ENCODE measurements at places on chromosomes 4 and X.

GRCh38 chr4:128513664-128514484, 226.3 kb upstream of the PGRMC2 start:
- H3K27ac ChIP-seq: no peak overlapping the region
- H3K4me3 ChIP-seq: no peak overlapping the region
- H3K36me3 ChIP-seq: no peaks in the 10 kb centered on the region
- DNase-seq: no peak

- DNase-seq: no peak
- no peaks in the 10 kb centered on the region for H3K27me3 ChIP-seq
- H3K4me3 ChIP-seq: no peak overlapping the region
- no peak overlapping the region for H3K27ac ChIP-seq
- H3K4me1 ChIP-seq: peaks cover 2% of the 10 kb centered on the region
Measured at GRCh38 chr4:168784786-168785461, 225.1 kb downstream of the CBR4 start.

DNA sequence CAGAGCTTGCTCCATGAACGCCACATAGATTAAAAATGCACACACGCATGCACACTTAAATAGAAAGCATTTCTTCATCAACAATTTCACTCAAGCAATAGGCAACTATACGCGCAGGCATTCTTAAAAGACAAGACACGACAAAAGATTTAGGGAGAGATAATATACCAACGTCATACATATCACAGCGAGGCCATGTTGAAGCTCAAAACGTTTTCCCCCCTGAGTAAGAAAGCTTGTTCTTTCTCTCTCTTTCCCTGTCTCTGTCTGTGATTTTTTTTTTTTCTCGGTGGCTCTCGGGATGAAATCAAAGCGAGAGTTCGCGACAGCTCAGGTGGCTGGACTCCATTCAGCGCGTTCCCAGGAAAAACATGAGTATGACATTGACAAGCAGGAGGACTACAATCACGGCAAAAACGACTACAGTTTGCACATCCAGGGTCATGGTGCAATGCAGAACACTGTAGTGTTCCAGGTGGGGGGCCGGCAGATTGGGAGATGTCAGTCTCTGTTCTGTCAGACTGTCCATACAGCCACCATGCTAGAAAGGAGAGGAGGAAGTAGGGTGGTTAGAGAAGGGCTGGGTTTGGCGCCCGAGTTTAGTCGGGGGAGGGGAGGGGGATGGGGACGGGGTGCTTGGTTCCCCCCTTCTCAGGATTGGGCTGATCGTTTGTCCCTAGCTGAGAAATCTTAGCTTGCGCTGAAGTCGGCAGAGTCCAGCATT, 30.7 kb downstream of the ARHGEF9 start:
- H3K4me3 ChIP-seq: peak overlapping the region; percentile 89
- no peak for DNase-seq
- peak overlapping the region; percentile 98 for H3K27ac ChIP-seq

- no peaks in the 10 kb centered on the region for H3K27me3 ChIP-seq
- DNase-seq: no peak
- peaks cover 3% of the 10 kb centered on the region for H3K4me1 ChIP-seq
Measured at GRCh38 chr4:28973587-28974350, 1746.4 kb upstream of the PCDH7 start.

DNA sequence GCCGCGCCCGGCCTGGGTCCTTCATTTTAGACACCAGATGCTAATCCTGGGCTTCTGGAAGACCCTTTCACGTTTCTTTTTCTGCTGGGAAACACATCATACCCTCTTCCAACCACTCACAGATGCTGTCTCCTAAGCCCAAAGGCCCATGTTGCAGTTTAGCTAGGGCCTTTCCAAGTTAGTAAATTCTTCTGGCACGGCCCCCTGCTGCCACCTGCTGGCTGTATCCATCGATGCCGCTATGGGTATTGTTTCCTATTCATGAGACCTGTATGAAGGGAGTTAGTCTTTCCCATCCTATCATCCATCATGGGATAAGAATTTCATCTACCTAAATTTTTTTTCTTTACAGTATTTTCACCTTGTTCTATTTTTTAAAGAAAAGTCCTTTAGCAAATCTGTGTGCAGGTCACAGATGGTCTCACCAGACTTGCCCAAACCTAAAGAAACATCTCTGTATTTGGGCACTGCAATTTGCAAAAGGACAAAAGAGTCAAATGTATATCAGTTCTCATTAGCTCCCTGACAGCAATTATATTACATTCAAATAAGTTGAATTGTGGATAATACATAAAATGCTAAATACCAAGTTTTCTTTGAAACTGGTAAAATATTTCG, 37.8 kb upstream of the SLC9A7 start:
- no peak overlapping the region for H3K27ac ChIP-seq
- H3K36me3 ChIP-seq: no peaks in the 10 kb centered on the region
- H3K4me3 ChIP-seq: no peak overlapping the region
- no peaks in the 10 kb centered on the region for H3K27me3 ChIP-seq

DNA sequence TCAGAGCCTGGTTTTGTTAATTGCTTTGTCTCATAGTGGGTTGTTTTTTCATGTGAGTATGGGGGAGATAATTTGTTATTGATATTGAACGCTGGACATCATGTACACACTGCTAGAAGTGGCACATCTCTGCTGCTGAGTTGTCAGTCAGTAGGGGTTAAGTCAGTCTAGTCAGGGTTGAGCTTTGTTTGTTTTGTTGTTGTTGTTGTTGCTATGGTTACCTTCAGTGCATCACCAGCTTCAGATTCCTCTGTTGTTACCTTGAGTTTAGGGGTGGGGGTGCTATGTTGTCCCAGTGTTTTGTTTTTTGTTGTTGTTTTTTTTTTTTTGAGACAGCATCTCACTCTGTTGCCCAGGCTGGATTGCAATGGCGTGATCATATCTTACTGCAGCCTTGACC, 9.9 kb downstream of the YIPF6 start:
- peaks cover 5% of the 10 kb centered on the region for H3K36me3 ChIP-seq
- no peaks in the 10 kb centered on the region for H3K4me1 ChIP-seq
- no peak overlapping the region for H3K27ac ChIP-seq
- no peaks in the 10 kb centered on the region for H3K27me3 ChIP-seq

GRCh38 chr4:179097741-179098140, 1655.5 kb upstream of the AGA start:
- H3K27me3 ChIP-seq: no peaks in the 10 kb centered on the region
- no peaks in the 10 kb centered on the region for H3K4me1 ChIP-seq
- H3K36me3 ChIP-seq: no peaks in the 10 kb centered on the region
- no peak overlapping the region for H3K27ac ChIP-seq
- H3K4me3 ChIP-seq: no peak overlapping the region
- peak; percentile 45 for DNase-seq

GRCh38 chrX:125205133-125205917, 114.3 kb upstream of the TEX13C start:
- H3K27me3 ChIP-seq: peaks cover 61% of the 10 kb centered on the region
- peak overlapping the region; percentile 72 for H3K4me3 ChIP-seq
- no peaks in the 10 kb centered on the region for H3K36me3 ChIP-seq
- no peak overlapping the region for H3K27ac ChIP-seq

DNA sequence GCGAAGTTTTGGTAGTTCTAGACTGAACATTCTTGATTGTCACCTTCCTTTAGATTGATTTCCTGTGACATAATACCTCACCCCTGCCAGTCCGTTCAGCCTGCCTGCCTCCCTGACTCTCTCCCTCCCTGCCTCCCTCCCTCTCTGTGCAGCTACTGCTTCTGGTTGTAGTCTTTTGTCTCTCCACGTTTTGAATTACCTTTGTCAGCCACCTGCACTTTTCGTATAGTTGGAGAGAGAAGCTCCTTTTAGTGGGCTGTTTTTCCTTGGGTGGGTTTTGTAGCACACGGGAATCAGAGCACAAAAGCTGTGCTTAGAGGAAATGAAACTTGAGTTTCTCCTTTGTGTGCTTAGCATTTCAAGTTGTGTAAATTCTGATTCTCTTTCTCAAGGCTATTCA, 32.6 kb upstream of the MSMO1 start:
- peak overlapping the region; percentile 82 for H3K27ac ChIP-seq
- peaks cover 23% of the 10 kb centered on the region for H3K4me1 ChIP-seq
- no peak for DNase-seq
- H3K27me3 ChIP-seq: no peaks in the 10 kb centered on the region
- peaks cover 9% of the 10 kb centered on the region for H3K36me3 ChIP-seq

DNA sequence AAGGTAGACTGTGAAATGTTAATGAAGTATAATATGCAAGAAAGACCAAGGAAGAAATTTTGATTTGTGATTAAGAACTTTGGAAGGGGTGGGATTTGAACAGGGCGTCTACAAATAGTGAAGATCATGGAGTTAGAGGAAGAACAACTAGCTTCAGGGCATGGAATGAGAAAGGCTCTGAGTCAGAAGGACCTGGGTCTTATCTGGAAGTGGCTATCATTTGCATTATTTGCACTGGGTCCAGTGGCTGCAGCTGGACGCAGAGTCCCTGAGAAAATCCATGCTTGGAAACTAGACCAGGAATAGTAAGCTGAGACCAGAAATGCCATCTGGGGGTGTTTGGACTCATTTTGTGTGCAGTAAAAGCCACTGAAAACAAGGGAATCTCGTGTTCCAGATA, 4.3 kb upstream of the LIMCH1 start:
- peaks cover 15% of the 10 kb centered on the region for H3K4me1 ChIP-seq
- H3K27me3 ChIP-seq: peaks cover 43% of the 10 kb centered on the region
- no peak overlapping the region for H3K4me3 ChIP-seq
- no peak overlapping the region for H3K27ac ChIP-seq

DNA sequence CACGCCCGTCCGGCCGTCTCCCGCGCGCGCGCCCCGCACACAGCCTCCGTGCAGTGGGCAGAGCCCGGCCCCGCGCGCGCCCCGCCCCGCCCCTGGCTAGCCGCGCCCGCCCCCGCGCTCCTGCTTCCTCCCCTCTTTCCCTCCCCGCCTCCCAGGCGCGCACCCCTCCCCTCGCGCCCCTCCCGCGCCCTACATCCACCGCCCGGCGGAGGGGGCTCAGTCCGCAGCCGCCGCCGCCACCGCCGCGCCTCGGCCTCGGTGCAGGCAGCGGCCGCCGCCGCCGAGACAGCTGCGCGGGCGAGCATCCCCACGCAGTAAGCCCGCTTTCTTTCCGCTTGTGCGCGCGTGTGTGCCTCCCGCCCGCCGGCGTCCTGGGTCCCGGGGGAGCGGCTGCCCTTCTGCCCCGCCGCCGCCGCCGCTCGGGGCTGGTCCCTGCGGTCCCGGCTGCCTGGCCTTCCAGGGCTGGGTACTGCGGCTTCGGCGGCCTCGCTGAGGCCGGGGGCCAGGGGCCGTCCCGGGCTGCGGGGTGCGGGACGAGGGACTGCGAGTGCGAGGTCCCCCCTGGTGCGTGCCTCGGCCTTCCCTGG, at the start of gene FHL1:
Gene FHL1, plus strand, starts transcription at position 219 of the 587 bp plus-strand sequence.
- peaks cover 51% of the 10 kb centered on the region for H3K27me3 ChIP-seq
- H3K36me3 ChIP-seq: peaks cover 2% of the 10 kb centered on the region
- no peak within 1 kb of the TSS for H3K27ac ChIP-seq
- H3K4me1 ChIP-seq: no peaks in the 10 kb centered on the region
- DNase-seq: no peak
- H3K4me3 ChIP-seq: peak within 1 kb of the TSS; percentile 75

GRCh38 chr4:15413623-15414019, 14.2 kb upstream of the C1QTNF7 start:
- H3K4me3 ChIP-seq: no peak overlapping the region
- no peaks in the 10 kb centered on the region for H3K27me3 ChIP-seq
- no peaks in the 10 kb centered on the region for H3K36me3 ChIP-seq
- no peak for DNase-seq
- no peaks in the 10 kb centered on the region for H3K4me1 ChIP-seq
- H3K27ac ChIP-seq: no peak overlapping the region

- DNase-seq: no peak
- H3K27ac ChIP-seq: no peak overlapping the region
- H3K27me3 ChIP-seq: no peaks in the 10 kb centered on the region
- no peaks in the 10 kb centered on the region for H3K36me3 ChIP-seq
- H3K4me1 ChIP-seq: no peaks in the 10 kb centered on the region
Measured at GRCh38 chrX:142593361-142593862, 388.3 kb upstream of the MAGEC2 start.

GRCh38 chr4:89365375-89365774, 57.8 kb upstream of the GPRIN3 start:
- DNase-seq: no peak
- no peak overlapping the region for H3K4me3 ChIP-seq
- no peaks in the 10 kb centered on the region for H3K27me3 ChIP-seq
- H3K4me1 ChIP-seq: no peaks in the 10 kb centered on the region

DNA sequence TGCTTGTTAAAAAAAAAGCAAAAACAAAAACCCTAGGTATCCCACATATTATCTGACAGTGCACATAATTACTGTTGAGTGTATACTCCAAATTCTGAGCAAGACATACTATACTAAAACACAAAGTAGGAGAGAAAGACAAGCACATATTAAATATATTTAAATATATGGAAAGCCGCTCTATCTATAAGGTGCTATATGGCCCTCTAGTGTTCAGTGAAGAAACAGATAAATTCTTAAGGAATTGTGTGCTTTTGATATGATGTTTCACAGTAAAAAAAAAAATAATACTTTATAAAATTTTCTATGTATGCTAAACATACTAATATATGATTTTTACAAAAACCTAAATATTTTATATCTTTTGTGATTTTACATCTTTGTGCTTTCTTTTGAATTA, 137.8 kb downstream of the FBXW7 start:
- H3K36me3 ChIP-seq: peaks cover 8% of the 10 kb centered on the region
- no peak for DNase-seq
- H3K27me3 ChIP-seq: no peaks in the 10 kb centered on the region
- H3K4me1 ChIP-seq: no peaks in the 10 kb centered on the region
- no peak overlapping the region for H3K27ac ChIP-seq
- H3K4me3 ChIP-seq: no peak overlapping the region

DNA sequence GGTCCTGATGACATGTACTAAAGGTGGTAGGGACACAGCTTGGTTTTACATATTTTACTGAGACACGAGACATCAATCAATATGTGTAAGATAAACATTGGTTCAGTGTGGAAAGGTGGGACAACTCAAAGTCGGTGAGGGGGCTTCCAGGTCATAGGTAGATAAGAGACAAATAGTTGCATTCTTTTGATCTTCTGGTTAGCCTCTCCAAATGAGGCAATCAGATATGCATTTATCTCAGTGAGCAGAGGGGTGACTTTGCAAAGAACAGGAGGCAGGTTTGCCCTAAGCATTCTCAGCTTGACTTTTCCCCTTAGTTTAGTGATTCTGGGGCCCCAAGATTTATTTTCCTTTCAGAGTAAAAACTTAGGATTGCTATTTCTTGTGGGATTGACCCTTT, 706.9 kb downstream of the GLUD2 start:
- no peak overlapping the region for H3K27ac ChIP-seq
- peaks cover 1% of the 10 kb centered on the region for H3K36me3 ChIP-seq
- no peaks in the 10 kb centered on the region for H3K4me1 ChIP-seq

- H3K27me3 ChIP-seq: peaks cover 16% of the 10 kb centered on the region
- no peak overlapping the region for H3K4me3 ChIP-seq
- peaks cover 10% of the 10 kb centered on the region for H3K4me1 ChIP-seq
- no peak overlapping the region for H3K27ac ChIP-seq
Measured at GRCh38 chrX:111100191-111100590, 4.2 kb downstream of the PAK3 start.

Measured in progenitor cell of endocrine pancreas (in vitro differentiated cells).